ENCODE measurements at places on chromosomes 2 and 18.

DNA sequence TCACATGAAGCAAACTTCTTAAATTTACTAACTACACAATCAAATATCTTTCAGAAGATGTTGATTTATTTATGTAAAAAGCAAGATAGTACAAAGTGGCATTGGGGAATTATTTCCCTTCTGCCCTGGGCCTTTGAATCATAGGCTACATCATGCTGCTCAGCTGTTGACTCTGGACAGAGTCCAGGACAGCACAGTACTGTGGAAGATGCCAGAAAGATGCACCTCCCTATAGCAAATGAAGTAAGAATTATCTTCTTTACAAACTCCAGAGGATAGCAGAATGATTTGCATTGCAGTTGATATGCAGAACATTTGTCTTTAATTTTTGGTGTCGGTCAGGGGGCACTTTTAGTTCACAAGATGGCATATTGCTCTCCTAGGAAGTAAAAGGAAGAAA is 1354.5 kb upstream of the ZEB2 start:
- DNase-seq, result no peak

- DNase-seq, result no peak
Observed at GRCh38 chr2:187615364-187615763, 61.1 kb upstream of the TFPI start.

- DNase-seq, result no peak
Observed at GRCh38 chr2:5036256-5036655, 655.9 kb upstream of the SOX11 start.

DNA sequence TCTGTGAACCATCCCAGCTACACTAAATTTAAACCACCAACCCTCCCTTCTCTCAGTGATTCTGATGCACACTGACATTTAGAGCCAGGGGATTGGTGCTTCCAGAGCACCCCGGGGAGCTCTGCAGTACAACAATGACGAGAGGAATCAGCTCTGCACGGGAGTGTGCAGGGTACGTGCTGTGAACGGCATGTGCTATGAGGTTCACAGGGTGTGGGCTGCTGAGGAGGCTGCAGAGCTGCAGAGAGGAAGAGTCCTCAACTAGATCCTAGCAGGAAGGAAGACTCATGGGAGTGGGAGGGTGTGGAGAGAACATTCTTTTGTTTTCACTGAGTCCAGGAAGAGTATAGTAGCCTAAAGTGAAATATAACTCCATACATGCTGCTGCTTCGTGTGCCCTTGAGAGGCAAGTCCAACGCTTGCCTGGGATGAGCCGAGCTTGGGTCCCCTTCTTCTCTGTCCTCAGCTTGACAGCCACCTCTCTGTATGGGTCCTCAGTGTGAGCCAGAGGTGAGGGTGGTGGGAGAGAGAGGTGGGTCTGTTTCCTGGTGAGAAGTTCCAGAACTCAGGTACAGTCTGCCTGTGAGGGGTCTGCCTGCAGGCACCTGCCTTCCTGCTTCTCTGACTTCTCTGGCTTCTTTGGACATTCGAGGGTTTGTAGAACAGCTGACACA is 118.8 kb downstream of the CTIF start:
- no peak for DNase-seq

DNA sequence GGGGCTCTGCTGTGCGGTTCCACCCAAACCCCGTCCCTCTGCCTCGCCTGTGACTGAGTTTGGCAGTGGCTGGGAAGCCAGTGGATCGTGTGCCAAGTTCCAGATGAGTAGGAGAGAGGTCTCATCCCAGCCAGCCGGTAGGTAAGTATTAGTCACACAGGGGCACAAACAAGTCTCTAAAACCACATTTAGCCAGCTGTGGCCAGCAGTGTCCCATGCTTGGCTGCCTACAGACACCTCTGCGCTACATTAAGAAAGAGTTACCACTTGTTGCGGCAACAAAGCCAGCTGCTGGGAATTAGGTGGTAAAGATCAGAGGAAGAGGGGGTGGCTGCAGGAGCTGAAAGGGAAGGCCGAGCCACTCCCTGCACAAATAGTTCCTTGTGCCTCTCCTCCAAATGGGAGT is 81.2 kb downstream of the GATA6 start:
- no peak for DNase-seq
